ENCODE measurements at places on chromosomes 6 and 20.

DNA sequence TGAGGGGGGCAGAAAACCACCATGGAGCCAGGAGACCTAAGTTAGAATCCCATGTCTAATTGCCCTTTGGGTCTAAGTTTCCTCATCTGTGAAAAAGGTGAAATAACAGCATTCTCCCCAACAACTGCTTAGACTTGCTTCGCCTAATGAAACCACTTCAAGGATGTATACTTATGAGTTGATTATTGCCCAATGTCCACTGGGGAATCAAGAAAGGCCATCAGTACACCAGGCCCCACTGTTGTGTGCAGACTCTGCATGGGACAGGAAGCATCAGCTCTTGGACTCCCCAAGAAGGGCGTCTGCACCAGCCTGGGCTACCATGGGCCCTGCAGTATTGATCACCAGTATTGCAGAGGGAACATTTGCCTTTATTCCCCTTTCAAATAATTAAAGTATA lies 189.6 kb downstream of the MAFB start:
- DNase-seq: no peak

DNA sequence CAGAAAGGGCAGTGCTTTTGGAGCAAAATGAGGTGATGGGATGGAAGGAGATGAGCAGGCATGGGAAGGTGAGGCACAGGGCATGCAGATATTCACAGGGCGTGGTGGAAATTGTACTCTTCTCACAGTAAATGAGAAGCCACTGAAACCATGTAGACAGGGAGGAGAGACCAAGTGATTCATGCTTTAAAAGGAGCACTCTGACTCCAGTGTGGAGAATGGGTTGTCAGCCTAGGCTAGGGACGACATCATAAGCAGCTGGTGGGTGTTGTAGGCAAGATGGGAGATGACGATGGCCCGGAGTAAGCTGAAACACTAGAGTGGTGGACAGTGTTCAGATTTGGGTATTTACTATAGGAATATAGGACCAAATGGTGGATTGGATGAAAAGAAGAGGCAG lies 18.4 kb downstream of the PDE7B start:
- DNase-seq: no peak

GRCh38 chr6:34338811-34339210 lies 53.7 kb downstream of the NUDT3 start:
- DNase-seq: no peak

- no peak for DNase-seq
Measured at GRCh38 chr20:17014756-17015366, 212.0 kb upstream of the PCSK2 start.

DNA sequence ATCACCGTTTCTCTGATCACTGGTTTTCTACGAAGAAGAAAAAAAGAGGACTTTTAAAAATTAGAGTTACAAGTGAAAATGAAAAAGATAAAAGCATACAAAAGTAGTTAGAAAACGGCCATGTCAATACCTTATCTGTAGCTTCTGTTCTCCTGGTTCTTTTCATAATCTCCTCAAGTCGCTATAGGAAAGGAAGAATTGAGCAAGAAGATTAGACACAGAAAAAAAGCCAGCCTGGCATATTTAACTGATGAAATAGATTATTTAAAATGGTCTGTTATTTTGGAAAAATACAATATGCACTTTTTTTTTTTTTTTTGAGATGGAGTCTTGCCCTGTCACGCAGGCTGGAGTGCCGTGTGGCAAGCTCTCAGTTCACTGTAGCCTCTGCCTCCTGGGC lies 70.2 kb upstream of the BCLAF1 start:
- no peak for DNase-seq

DNA sequence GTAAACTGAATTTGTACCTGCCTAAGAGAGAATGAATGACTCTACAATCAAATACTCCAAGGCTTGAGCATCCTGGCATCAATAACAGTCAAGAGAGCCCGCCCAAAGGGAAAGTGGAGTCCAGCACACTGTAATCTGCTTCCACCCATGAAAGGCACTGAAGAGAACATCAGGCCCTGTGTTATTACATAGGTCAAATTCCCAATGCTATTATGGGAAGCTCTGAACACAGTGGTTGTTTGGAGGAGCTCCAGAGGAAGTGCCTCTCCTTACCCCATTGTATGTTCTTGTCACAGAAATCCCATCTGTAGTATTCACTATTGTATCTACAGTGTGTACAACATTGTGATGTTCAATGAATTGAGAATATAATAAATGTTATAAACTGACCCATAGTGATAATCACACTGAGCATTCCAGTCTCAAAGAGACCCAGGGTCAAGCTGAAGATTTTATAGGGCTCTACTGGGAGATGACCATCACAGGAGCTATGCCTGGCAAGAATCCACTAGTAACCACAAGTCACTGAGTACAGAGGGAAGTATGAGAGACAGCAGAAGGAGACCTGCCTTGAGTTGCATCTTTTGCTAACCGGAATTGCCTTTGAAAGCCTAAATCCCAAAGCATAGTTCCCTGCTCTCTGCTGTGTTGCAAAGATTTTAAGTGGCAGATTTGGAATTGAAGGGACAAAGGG lies 446.7 kb downstream of the GJA1 start:
- no peak for DNase-seq

DNA sequence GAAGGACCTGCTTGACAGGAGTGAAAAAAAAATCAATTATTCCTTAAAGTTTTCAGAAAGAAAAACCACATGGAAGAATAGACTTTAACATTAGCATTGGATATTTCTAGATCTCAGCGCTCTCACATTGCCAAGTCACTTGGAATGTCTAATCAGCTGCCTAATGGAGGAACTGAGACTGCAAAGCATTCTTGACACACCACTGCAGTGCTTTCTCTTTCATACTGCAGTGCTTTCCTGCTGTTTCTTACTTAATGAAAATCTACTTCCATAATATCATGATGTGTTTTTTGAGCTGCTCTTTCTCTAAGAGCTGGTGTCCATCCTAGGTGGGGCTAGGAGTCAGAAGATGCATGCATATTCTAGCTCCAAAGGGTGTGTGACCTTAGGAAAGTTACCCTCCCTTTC lies 20.4 kb upstream of the MCM3 start:
- no peak for DNase-seq

- DNase-seq: no peak
Measured at GRCh38 chr6:89360415-89360999, 8.0 kb upstream of the UBE2J1 start.

GRCh38 chr6:141963543-141964295 lies 169.0 kb upstream of the GJE1 start:
- DNase-seq: no peak

DNA sequence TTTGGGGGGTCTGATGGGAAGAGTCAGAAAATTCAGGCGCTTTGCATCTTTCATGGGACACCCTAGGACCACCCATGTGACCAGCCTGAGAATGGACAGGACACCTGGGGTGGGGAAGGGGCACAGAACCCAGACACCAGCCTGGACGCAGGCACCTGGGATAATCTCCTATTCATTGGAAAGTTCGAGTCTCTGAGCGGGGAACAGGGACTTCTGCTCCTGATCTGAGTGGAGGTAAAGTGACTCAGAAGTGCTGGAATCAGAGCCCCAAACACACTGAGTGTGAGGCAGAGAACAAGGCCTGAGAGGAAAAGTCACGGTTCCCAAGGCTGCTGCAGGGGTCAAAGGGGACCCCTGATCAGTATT lies 1.4 kb downstream of the HLA-B start:
- DNase-seq: no peak

DNA sequence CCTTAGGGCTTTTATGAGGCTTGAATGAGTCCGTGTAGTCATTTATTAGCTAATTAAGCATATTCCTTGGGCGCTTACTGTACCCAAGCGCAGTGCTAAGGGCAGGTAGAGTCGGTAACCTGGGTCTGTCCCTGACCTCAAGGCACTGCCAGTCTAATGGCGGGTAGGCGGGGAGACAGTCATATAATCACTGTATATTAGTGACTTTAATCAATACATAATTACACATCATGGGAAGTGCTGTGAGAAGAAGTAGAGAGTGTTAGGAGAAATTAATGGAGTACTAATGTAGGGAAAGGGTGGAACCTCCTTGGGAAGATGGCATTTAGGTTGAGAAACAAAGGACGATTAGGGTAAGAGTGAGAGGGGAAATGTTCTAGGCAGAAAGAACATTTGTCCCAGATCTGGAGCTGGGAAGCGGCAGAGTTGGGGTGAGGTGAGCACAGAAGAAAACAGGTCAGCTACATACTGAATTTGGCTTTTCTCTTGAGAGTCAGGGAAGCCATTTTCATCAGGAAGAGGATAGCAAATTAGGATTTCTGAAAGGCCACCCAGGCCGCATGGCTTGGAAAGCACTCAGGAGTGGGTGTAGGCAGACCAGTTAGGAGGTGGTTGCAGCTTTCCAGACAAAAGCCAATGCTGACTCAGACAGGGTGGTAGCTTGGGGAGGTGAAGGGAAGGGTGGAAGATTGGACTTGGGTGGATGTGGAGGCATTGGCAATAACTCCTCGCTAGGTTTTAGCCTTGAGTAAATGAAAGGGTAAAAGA lies 954 bp upstream of the BLCAP start:
- no peak for DNase-seq

DNA sequence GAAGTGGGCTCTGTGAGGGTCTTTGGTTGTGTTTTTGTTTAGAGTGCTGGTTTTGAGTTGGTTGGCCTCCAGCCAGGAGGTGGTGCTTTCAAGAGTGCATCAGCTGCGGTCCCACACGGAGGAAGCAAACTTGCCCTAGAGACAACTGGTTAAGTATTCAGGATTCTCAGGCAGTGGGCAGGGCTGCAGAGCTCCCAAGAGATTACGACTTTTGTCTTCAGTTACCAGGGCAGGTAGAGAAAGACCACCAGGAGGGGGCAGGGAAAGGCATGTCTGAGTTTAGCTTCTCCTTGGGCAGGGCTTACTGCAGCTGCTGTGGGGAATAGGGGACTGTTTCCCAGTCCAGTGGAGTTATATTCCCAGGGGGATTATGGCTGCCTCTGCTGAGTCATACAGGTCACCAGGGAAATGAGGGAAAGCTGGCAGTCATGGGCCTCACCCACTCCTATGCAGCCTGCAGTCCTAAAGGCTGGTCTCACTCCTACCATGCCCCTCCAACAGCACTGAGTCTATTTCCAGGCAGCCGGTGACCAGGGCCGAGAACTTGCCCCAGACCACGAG lies 64.3 kb downstream of the TTI1 start:
- DNase-seq: peak; percentile 55

- DNase-seq: no peak
Measured at GRCh38 chr6:52176550-52176949, 9.6 kb upstream of the IL17A start.

GRCh38 chr6:47308552-47309290 lies 984 bp downstream of the TNFRSF21 start:
- DNase-seq: peak; percentile 46

DNA sequence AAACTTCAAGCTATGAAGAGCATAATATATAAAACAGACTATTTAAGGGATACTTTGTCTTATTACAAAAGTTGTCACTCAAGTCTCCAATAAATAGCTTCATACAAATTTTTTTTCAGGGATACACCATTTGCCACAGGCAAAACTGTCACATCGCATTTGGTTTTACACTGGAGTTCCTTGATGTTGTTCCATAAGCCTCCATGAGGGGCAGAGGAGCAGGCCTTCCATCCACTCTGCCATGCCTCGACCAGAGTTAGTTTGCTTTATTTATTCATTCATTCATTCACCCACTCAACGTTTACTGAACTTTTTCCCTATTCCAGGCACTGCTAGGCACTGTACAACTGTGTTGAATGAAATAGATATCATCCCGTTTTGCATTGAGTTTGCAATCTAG lies 246.6 kb downstream of the PHF3 start:
- peak; percentile 37 for DNase-seq

GRCh38 chr20:10521068-10521831 lies 86.1 kb downstream of the SLX4IP start:
- no peak for DNase-seq

GRCh38 chr6:21264288-21265033 lies 329.1 kb upstream of the SOX4 start:
- no peak for DNase-seq

DNA sequence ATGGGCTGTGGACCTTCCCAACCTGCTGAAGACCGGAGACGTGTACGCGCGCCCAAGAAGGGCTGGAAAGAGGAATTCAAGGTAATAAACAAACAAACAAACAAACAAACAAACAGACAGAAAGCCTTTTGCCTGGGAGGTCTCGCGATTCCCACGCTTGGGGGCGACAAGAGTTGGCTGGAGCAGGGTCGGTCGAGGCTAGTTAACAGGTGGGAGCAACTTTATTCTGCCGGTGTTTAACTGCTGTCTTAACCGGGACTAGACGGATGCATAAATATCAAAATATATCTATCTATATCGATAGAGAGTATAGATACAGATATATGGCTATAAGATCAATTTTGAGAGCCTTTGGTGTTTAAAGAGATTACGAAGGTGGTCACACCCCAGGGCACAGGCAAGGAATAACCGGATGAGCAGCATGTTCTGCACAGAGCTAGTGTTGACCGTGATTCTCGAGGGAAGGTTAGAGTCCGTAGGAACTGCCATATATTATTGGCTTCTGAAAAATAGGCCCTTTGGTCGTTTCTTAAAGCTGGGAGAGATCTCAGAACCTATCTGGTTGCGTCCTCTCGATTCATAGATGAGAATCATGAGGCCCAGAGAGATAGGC lies 514 bp downstream of the STMND1 start:
- no peak for DNase-seq

GRCh38 chr6:155717374-155717773 lies 261.7 kb upstream of the NOX3 start:
- no peak for DNase-seq

- DNase-seq: no peak
Measured at GRCh38 chr20:19682249-19682648, 75.8 kb upstream of the RIN2 start.

- no peak for DNase-seq
Measured at GRCh38 chr20:50967586-50967985, 9.0 kb downstream of the MOCS3 start.

- DNase-seq: no peak
Measured at GRCh38 chr6:22333802-22334201, 37.0 kb upstream of the PRL start.

DNA sequence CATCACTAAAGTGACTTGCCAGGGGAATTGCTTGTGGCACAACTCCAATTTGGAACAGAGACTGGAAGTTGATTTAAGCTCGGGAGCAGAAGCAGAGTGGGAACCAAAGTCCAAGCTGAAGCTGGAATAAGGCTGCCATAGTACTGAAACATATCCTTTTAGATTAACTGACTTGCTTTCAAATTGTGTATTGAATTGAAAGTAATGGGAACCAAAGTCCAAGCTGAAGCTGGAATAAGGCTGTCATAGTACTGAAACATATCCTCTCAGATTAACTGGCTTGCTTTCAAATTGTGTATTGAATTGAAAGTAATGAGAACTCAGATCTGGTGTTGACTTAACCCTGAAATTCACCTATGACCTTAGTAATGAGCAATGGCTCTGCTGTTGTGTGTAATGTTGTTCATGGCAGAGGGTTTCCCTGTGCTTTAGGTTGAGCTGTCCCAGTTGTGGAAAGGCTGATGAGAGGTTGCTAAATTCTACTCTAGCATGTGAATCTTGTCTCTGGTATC lies 40.2 kb downstream of the CENPW start:
- no peak for DNase-seq

GRCh38 chr6:29968905-29969304 lies 26.6 kb downstream of the HLA-A start:
- no peak for DNase-seq

GRCh38 chr6:40413239-40413638 lies 173.9 kb downstream of the LRFN2 start:
- no peak for DNase-seq

All from H9 (cell line).